ENCODE measurements at places on chromosomes 16 and 17.

DNA sequence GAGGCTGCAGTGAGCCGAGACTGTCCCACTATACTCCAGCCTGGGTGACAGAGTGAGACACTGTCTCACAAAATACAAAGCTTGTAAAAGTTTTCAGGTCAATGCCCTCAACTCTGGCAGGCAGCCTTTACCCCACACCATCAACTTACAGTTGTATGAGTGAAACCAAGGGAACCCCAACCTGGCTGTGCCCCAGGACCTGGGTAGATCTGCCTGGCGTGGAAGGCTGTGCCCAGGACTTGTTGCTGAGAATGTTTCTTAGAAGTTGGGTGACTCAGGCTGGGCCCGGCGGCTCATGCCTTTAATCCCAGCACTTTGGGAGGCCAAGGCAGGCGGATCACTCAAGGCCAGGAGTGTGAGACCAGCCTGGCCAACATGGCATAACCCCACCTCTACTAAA, 7.8 kb downstream of the CES3 start:
- H3K4me1 ChIP-seq, result no peaks in the 10 kb centered on the region
- H3K27ac ChIP-seq, result no peak overlapping the region
- DNase-seq, result no peak
- H3K36me3 ChIP-seq, result no peaks in the 10 kb centered on the region

DNA sequence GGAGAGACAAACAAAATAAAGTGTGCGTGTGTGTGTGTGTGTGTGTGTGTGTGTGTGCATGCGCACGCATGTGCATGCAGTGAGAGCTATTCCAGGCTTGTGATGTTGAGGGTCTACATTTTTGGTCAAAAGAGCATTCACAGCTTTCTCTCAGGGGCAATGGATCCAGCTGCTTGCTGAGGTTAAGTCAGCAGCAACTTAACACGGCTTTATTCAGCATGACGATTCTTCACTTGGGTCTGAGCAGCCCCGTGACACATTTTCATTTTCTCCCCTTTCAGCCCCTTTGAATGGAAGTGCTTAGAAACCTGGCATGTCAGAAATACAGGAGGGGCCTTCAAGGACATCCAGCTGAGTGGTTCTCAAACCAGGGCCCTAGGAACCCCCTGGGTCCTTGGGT, 66.4 kb upstream of the MED9 start:
- no peak overlapping the region for H3K27ac ChIP-seq
- no peaks in the 10 kb centered on the region for H3K27me3 ChIP-seq
- H3K4me3 ChIP-seq, result no peak overlapping the region

- no peak overlapping the region for H3K4me3 ChIP-seq
- no peak for DNase-seq
- H3K36me3 ChIP-seq, result no peaks in the 10 kb centered on the region
- H3K27me3 ChIP-seq, result peaks cover 9% of the 10 kb centered on the region
- H3K4me1 ChIP-seq, result no peaks in the 10 kb centered on the region
These were observed 496 bp downstream of the TOX3 start for GRCh38 chr16:52546291-52547003.

GRCh38 chr17:21177854-21178600, 35.9 kb downstream of the TMEM11 start:
- no peaks in the 10 kb centered on the region for H3K27me3 ChIP-seq
- peaks cover 13% of the 10 kb centered on the region for H3K36me3 ChIP-seq
- no peaks in the 10 kb centered on the region for H3K4me1 ChIP-seq
- no peak for DNase-seq

GRCh38 chr16:3388325-3388724, 12.5 kb downstream of the ZSCAN32 start:
- peaks cover 77% of the 10 kb centered on the region for H3K36me3 ChIP-seq
- H3K4me3 ChIP-seq, result no peak overlapping the region
- no peaks in the 10 kb centered on the region for H3K4me1 ChIP-seq
- no peaks in the 10 kb centered on the region for H3K27me3 ChIP-seq

- H3K27ac ChIP-seq, result no peak overlapping the region
- no peaks in the 10 kb centered on the region for H3K4me1 ChIP-seq
- H3K4me3 ChIP-seq, result no peak overlapping the region
- no peaks in the 10 kb centered on the region for H3K36me3 ChIP-seq
These were observed 28.9 kb upstream of the GSE1 start for GRCh38 chr16:85584267-85584666.

Measured in CD4-positive, CD25-positive, alpha-beta regulatory T cell (primary cell).